Lung (tissue), 17 donors: ENCODE measurements at places on chromosomes 2 and 18. TPM values are rescaled to one million over a fixed set of nuclear protein-coding genes. Genes with fewer than 3 reads are reported as not detected.

IL1R1 gene
- 97.0 TPM for polyA plus RNA-seq

LIMS4 gene
- 0.98 TPM for polyA plus RNA-seq

GRCh38 chr18:48126240-48126639 lies 195.8 kb upstream of the SMAD2 start:
- no peak for DNase-seq

DNA sequence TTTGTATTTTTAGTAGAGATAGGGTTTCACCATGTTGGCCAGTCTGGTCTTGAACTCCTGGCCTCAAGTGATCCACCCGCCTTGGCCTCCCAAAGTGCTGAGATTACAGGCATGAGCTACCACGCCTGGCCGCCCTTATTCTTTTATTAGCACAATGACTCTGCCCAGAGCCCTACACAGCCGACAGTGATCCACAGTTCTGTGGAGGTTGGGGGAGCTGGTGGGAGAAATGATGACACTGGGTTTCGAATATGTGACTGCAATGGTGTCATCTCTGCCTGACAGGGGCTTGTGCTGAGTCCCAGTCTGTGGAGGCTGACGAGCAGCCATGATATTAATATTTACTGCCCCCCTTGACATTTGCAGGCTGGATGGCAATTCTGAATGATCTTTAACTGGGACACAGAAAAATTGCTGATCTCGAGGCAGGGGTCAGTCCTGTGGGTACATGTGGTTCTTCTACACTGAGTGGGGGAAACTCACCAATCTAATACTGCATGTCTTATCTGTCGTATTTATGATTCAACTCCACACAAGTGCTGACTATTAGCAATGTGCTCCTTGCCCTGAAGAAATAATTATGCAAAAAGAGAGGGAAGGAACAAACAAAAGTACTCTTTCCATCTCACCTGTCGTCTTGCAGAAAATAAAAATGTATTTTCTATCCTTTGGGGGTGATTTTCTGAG lies 6.3 kb upstream of the CTAGE1 start:
- no peak for DNase-seq

DNA sequence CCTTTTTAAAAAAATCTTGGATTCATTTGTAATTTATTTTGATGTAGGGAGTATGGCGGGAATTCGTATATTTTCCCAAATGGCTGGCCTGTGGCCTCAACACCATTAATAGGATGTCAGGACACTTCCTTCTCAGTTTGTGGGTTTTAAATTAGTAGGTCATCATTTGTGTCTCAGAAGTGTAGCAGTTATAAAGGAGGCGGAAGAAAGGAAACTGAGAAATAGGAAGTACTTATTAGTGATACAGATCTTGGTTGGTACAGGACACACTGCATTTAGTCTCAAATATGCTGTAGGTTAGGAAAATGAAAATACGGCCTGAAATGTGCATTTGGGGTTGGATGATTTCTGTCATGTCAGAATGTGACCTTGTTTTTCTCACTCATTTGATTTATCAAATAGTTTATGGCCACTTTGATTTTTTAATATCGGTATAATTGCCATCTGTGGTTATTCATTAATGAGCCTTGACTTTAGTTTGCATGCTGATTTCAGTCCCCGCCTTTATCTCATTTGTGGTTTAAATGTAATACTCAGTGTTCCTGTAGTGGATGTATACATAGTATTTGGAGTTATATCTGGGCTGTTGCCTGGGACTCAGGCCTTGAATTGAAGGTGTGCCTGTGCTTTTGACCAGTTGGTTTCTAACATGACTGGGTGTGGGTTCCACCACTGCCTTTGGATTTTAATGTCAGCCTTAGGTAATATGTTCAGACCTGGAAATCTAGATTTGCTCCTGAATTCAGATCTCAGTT lies 31.4 kb downstream of the ZCCHC2 start:
- DNase-seq: no peak

GRCh38 chr2:222315443-222316121 lies 16.8 kb upstream of the PAX3 start:
- DNase-seq: no peak

GRCh38 chr2:190503088-190503487 lies 31.4 kb downstream of the NEMP2 start:
- DNase-seq: no peak
